Activated CD4-positive, alpha-beta T cell treated with anti-CD3 and anti-CD28 coated beads, Interleukin-2, amount 50 U/mL, for 24 hours (primary cell): ENCODE measurements at places on chromosomes 4 and X.

- no peak for DNase-seq
These were observed 1.6 kb downstream of the RCHY1 start for GRCh38 chr4:75512386-75513211.

DNA sequence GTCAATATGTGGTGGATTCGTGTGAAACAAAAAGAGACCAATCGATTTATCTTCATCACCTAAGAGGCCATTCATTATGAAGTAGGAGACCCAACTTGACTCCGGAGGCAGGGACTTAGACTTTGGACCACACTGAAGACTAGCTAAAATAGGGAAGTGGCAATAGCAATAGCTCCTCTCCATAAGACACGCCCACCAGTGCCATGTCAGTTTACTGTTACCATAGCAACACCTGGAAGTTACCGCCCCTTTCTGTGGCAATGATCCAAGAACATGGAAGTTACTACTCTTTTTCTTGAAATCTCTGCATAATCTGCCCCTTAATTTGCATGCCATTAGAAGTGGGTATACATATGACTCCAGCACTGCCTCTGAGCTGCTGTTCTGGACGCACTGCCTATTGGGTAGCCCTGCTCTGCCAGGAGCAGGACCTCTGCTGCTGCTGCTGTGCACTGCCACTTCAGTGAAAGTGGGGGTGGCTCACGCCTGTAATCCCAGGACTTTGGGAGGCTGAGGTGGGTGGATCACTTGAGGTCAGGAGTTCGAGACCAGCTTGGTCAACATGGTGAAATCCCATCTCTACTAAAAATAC, 163.2 kb downstream of the PRKX start:
- no peak for DNase-seq

- DNase-seq: no peak
These were observed 34.0 kb upstream of the NR0B1 start for GRCh38 chrX:30343206-30343605.

DNA sequence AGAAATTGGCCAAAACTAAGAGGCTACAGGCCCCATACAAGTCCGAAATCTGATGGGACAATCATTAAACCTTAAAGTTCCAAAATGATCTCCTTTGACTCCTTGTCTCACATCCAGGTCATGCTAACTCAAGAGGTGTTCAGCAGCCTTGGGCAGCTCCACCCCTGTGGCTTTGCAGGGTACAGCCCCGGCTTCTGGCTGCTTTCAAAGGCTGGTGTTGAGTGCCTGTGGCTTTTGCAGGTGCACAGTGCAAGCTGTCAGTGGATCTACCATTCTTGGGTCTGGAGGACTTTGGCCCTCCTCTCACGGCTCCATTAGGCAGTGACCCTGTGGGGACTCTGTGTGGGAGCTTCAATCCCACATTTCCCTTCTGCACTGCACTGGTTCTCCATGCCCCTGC, 329.1 kb upstream of the MAD2L1 start:
- no peak for DNase-seq

GRCh38 chr4:167020410-167020809, 213.9 kb downstream of the SPOCK3 start:
- DNase-seq: no peak

DNA sequence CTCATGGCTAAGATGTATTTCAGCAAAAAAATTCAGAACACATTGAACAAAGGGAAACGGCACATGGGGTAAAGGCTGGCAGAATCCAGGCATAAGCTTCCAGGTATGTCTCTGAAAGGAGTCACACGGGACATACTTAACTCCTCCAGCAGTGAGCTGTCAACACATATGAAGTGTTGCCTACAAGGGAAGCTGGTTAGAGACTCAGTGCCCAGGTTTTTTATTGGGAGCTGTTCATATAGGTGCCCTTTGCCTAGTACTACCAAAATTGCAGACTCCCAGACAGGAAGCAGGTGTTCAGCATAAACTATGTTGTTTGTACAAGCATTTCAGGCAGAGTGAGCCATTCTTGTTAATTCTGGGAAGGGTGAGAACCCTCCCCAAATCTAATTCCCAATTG, 77.4 kb upstream of the PUDP start:
- no peak for DNase-seq

- DNase-seq: no peak
These were observed 20.5 kb downstream of the GAB3 start for GRCh38 chrX:154730253-154730891.

DNA sequence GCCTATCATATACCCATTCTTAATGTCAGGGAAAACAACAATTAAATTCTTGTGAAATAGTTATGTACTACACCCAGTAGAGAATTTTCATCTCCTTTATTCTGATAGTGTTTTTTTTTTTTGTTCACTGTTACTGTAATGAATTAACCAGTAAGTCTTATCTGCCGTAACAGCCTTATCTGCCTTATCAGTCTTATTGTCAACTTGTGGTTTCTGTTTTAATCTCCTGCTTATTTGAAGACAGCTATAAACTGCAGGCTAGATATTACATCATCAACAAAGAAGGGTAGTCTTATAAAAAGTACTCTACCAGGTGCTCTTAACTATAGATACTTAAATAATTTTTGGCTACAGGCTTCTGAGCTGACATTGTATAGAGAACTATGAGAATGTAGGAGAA, 79.5 kb downstream of the MAGEB5 start:
- DNase-seq: no peak

GRCh38 chr4:94758700-94759399, 1.1 kb downstream of the BMPR1B start:
- DNase-seq: no peak

DNA sequence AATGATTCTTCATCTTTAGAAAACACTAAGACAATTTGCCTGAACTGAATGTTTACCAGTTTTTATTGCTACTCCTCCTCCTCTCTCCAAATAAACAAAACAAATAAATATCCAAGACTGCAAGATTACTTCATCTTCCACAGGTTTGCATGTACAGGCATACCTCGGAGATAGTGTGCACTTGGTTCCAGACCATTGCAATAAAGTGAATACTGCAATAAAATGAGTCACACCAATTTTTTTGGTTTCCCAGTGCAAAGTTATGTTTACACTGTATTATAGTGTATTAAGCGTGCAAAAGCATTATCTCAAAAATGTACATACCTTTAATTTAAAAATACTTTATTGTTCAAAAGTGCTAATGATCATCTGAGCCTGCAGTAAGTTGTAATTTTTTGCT, 53.3 kb downstream of the FBXL5 start:
- DNase-seq: no peak

DNA sequence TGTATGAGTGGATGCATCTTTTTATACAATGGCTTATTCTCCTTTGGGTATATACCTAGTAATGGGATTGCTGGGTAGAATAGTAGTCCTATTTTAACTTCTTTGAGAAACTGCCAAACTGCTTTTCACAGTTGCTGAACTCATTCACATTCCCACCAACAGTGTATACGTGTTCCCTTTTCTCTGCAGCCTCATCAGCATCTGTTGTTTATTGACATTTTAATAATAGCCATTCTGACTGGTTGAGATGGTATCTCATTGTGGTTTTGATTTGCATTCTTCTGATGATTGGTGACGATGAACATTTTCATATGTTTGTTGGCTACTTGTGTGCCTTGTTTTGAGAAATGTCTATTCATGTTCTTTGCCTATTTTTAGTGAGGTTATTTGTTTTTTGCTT, 687.0 kb upstream of the EPHA5 start:
- no peak for DNase-seq

- DNase-seq: no peak
These were observed 213.6 kb upstream of the NRK start for GRCh38 chrX:105608745-105609144.

GRCh38 chr4:73520821-73521220, 39.3 kb downstream of the AFM start:
- no peak for DNase-seq

DNA sequence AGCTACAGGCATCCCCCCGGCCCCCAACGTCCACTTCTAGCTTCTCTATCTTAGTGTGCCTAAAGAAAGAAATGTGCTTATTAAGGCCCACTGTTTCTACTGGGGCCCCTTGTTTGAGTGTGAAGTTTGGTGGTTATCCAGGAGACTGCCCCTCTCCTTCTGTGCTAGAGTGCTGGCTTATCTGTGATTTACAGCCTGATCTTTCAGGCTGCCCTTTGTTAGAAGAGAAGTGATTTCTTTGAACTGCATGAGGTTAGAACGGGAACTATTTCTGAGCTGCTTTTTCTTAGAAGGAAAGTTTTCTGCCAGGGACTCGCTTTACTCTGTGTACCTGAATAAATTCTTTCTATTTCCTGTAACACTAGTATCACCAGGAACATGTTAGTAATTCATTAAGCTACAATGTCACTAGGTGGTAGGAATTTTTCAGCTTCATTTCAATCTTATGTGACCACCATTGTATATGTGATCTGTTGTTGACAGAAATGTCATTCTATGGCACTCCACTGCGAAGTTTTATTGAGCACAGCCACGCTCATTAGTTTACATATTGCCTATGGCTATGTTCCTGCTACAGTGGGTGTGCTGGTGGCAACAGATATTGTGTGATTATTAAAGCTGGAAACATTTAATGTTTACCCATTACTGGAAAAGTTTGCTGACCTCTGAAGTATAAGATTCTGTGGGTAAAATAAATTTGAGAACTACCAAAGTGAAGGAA, 193.8 kb upstream of the CXorf51B start:
- no peak for DNase-seq

DNA sequence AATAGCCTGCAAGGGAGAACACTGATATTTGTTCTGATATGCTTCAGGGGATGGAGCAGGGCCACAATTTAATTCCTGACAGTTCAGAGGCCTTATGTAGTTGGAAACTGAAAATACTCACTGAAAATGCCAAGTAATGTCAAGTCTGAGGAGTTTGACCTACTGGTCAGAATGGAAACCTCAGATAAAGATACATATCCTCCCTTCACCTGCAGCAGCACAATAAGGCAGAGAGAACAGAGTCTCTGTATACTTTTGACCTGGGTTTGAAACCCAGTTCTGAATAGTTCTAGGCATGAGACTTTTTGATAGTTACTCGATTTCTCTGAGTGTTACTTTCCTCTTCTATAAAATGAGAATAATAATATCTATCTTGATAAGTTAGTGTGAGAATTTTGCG, 65.8 kb upstream of the TRPC5 start:
- no peak for DNase-seq

GRCh38 chrX:153450114-153450948, 4.5 kb upstream of the TREX2 start:
- DNase-seq: no peak

- DNase-seq: no peak
These were observed 127.5 kb downstream of the HS3ST1 start for GRCh38 chr4:11301075-11301660.

DNA sequence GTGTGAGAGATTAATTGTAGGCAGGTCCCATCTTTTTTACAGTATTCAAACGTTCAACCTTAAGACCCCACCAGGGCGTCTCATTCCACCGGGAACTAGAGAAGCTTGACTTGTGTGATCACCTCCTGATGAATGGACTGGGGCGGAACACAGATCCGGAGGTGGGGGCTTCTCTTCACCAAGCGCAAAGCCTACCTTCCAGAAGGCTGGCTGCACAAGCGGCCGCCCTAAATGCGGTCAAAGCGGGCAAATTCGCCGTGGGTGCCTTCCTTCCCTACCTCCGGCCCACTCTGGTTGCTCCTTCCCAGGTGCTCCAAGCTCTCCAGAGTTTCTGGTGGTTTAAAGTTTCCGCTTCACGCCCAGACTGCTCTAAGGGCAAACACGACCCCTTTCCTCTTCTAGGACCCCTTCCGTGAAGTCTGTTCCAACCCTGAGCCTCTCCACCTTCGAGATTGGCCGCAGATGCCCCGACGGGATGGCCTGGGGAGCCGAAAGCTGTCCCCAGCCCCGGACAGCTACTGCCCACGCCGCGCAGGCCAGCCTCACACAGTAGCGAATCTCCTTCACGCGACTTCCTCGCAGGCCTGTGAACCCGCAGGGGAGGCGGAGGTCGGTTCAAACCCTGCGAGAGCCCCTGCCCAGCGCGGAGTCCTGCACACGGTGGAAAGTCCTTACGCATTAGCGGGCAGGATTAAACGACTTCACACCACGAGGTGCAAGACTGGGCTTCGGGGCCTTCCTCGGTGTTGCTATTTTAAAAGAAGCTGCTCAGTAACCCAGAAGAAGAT, 1.6 kb upstream of the WWC2 start:
- DNase-seq: peak; percentile 6

DNA sequence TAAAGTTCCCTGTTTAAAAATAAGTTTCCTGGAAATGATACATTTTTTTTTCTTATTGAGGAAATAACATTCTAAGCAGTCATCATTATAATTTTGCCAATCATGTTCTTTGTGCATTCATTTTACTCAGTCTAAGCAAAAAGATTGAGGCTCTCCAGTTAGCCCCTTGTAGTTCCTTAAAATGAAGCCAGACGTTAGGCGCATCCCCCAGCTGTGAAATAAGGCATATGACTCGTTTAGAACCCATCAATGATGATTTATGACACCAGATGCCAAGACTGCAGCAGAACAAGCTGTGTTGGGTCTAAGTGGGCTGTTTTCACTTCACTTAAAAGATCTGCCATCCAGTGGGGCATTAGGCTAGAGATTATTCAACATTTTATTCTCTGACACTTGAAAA, 17.0 kb downstream of the PDGFC start:
- no peak for DNase-seq
